ENCODE measurements at places on chromosomes 3 and 15.
A peak's percentile ranks its signal among the peaks of the same experiment; 100 is the strongest.

GRCh38 chr3:154779571-154779970 is 300.5 kb upstream of the MME start:
- no peak for DNase-seq

DNA sequence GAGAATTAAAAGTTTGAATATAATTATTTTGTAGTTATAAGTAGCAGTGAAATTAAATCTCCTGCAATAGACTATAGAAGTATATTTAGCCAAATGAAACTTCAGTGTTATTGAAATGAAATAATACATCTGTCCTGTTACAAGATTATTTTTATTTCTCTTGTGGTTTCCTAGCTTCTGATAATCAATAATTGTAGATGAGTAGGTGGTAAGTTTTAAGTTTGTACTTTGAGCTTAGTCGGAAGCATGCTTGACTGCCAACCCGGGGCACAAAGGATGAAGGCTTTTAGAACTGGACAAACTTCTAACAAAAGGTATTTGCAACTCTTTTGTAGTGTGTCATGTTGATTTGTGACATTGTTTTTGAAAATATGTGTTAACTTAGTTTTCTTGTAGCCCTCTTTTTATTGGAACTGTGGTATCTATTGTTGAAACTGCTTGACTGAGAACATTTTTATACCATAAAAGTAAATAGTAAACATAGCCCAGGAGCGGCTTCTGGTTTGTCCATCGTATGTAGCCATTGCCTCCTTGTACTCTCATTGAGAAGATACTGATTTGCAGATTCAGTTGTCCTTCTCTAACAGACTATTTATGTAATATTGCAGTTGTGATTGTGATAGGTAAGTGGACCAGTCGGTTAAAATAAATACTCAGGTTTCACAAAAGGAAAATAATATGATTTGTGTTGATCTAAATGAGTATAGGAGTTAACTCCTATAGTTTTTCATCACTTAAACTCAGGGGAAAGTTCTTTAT is 2.9 kb downstream of the CTNNB1 start:
- DNase-seq = no peak

- DNase-seq = no peak
These were observed 21.2 kb upstream of the SIAH2 start for GRCh38 chr3:150783920-150784746.

DNA sequence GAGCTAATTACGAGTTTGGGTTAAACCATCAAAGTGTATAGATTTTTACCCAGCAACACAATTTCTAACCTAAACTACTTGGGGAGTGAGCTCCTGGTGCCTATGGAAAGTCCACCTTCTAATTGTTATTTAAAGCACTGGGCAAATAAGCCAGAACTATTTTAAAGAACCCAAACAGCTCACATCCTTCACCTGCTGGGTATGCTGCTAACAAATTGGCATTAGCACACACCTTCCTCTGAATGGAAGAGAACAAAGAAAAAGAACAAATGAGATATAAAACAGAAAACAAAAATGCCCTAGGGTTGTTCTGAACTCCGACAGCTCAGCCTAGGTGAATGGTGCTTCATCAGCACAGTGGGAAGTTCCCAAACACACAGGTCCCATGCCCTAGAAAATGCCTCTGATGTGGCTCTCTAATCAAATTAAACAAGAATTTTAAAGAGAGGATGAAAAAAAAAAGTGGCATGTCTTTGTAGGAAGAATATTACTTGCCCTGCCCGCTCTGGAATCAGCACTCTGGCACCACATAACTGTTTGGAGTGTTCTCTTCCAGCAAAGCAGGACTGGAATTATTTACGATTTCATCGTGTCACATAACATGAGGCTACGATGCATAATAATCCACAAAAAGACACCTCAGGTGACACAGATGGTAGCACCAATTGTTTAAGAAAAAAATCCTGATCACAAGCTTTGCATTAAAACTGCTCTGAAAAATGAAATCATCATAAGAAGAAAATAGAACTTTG is 334.4 kb downstream of the GBE1 start:
- DNase-seq = no peak

DNA sequence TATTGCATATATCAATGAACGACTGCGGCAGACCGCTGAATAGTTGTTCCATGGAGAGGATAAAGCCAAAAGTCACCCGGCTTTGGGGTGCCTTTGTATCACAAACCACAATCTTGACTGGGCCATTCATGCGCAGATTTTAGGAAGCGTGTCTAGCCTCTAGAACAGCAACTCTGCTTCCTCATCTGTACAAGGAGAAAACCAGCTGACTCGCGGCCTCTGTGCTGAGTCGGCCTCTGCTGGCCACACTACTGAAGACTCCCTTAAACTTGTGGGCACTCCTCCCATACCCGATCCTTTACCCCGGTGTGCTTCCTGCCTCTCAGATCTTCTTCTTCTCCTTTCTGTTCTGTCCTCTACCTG is 872 bp downstream of the DLEC1 start:
- DNase-seq = peak; percentile 17

DNA sequence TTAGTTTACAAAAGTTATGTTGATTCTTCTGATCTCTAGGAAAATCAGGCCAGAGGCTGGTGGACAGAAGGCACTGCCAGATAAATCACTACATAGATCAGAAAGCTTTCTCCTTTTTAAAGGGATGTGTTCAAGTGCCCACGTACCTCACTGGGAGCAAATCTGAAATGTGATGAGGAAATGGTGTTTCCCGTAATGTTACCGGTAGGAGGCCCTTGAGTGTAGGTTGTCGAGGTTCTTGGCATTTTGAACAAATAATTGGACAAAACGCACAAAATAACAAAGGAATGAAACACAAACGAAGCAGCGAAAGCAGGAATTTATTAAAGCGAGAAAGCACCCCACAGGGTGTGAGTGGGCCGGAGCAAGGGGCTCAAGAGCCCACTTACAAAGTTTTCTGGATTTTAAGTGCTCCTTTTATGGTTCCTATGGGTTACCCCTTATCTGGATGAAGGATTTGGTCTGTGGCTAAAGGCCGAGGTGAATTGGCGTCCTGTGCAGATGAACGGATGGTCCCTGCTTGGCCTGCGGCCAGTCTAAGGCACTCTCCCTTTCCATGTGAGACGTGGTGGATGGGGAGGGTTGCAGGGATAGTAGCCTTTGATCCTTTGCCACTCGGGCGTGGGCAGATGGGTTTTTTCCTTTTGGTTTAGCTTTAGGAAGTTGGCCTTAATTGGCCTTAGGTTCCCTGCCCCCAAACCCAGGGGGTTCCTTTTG is 1.0 kb downstream of the SNX1 start:
- no peak for DNase-seq

GRCh38 chr15:80503319-80503952 is 99.3 kb downstream of the ARNT2 start:
- no peak for DNase-seq

DNA sequence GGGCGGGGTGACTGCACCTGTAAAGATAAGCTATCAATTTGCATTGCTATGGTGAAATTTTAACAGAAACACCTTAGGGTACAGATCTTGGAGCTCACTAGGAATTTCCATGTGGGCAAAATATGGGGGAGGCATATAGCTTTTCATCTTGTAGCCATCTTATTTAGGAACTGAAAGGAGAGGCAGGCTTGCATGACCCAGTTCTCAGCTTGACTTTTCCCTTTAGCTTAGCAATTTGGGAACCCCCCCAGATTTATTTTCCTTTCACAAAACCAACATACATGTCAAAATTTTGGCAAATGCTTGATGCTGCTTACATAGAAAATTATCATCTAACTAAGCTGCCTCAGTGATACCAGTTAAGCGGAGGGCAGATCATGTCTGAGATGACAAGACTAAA is 55.0 kb upstream of the EIF1B start:
- no peak for DNase-seq

- DNase-seq = no peak
These were observed 57.8 kb upstream of the SMAD6 start for GRCh38 chr15:66644000-66644787.

- DNase-seq = no peak
These were observed 82.0 kb downstream of the HHLA2 start for GRCh38 chr3:108378153-108378951.

GRCh38 chr15:97597801-97598200 is 362.7 kb upstream of the ARRDC4 start:
- no peak for DNase-seq

GRCh38 chr3:123305192-123305591 is 103.4 kb downstream of the SEC22A start:
- no peak for DNase-seq

DNA sequence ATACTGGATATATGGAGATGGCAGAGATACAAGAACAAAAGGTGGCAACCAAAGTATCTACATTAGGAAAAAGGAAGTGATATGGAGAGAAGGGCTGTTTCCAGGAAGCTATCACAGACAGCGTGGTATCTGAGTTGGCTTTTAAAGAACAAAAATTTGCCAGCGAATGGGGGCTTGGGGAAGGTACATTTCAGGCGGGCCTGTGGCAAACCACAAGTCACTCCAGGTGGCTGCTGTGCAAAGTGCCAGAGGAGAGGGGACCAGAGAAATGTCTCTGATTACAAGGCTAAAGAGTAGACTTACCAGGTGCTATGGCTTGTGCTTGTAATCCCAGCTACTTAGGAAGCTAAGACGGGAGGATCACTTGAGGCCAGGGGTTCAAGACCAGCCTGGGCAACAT is 91.1 kb downstream of the MSL2 start:
- no peak for DNase-seq

GRCh38 chr3:133246773-133247172 is 153.1 kb upstream of the BFSP2 start:
- DNase-seq = no peak

DNA sequence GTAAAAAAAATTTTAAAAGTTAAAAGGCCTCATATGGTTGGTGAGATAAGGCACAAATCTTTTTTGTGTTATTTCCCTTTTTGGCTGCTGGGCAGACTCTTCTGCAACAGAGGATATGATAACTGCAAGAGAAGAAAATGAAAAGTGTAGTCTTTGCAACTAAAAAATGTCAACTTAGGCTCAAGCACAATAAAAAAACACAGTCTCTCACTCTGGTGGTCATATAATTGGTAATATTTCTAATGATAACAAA is 15.4 kb downstream of the COMMD2 start:
- no peak for DNase-seq

DNA sequence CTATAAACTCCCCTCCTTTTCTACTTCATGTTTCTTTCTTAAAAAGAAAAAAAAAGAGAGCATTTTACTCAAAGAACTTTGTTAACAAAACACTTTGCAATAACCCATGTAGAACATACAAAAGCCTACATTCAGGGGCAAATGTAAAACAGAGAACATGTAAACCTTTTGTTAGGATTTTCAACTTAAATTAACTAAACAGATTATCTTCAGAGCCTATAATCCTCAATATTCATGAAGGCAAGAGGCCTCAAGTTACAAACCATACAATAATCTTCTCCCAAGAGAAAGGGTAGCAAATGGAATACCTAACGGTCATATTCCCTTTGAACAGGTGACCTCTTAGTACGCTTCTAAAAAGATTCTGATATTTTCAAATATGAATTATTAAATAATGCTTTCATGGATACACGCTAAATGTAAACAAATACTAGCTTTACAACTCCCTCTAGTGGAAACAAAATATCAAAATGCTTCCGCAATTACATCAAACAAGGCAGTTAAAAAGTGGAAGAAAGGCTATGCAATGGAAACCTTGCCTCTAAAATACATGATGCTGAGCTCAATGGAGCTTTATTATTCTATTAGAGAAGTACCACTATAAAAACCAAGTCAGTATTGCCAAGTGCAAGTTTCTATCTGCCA is 9.9 kb downstream of the CEP152 start:
- DNase-seq = peak; percentile 23

DNA sequence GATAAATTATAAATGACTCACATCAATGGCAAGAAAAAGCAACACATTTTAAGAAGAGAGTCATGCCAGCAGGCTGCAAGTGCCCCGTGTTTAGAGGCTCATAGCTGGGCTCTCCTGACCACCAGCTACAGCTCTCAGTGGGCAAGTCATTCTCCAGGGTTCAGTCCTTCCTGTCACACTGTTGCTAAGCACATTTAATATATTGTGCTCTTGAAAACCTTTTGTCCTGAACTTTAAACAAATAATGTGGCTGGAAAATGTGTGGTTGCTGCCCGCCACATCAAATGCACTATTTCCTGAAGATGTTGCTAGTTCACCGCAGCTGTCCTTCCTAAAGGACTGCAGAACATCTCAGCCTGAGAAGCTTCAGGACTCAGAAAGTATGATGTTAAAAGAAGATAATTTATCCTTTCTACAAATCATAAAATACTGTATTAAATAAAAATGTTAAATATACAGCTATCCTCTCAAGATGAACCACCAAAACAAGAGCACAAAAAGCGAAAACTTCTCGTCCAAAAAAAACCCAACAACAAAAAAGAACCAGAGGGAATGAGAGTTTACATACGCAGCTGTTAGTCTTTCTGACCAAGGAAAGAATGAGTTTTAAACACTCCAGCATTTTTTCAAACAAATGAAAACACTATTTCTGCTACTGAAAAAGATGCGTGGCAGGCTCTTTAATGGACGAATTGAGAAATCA is 951 bp downstream of the TARS3 start:
- no peak for DNase-seq

DNA sequence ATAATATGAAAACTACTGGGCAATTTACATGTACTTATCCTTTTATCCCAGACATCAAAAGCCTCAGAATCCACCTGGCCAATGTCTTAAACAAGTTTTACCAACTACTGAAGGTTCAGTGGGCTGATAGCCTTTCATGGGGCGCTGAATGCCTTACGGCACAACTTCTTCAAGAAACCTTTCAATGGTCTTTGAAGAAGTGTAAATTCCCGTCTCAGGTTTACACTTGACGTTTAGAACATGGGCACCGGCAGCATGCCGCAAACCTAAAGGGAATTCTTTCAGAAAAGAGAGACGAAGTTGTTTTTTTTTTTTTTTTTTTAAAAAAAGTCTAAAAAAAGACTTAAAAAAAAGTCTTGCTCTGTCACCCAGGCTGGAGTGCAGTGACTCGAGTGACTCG is 39.7 kb downstream of the ETV5 start:
- no peak for DNase-seq

- no peak for DNase-seq
These were observed 605.2 kb upstream of the NAALADL2 start for GRCh38 chr3:174253940-174254339.

DNA sequence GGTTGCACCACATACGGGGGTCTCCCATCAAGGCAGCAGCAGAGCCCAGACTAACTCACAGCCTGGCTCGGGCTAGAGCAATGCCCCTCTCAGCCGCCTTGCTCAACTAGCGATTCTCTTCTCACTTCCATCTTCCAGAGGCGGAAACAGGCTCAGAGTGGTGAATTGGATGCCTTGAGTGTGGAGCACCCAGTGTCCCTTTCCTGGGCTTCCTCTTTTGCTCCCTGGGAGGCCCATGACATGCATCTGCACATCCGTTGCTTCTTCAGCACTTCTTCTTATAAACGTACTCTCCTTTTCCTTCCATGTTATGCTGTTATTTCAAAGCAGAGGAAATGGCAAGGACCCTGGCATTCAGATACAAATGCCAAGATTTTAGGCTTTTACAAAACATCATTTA is 2.1 kb upstream of the IQSEC1 start:
- DNase-seq = no peak

- no peak for DNase-seq
These were observed 129.8 kb downstream of the ZNF385D start for GRCh38 chr3:21621181-21621651.

- DNase-seq = no peak
These were observed 46.0 kb upstream of the CD47 start for GRCh38 chr3:108136561-108137459.

- no peak for DNase-seq
These were observed 58.5 kb downstream of the MGLL start for GRCh38 chr3:127763816-127764215.
